ENCODE measurements at places on chromosomes 6 and 20. TPM values are rescaled to one million over a fixed set of nuclear protein-coding genes. Genes with fewer than 3 reads are reported as not detected.

The C20orf144 gene
- 0.18 TPM for total RNA-seq

The WFDC5 gene
- total RNA-seq = not detected

The PKIB gene
- 0.28 TPM for total RNA-seq

The SLC17A2 gene
- not detected for total RNA-seq

The CLIC5 gene
- total RNA-seq = 5.4 TPM

The BANF2 gene
- total RNA-seq = not detected

The TRIM10 gene
- not detected for total RNA-seq

The SIRPB1 gene
- 5.4 TPM for total RNA-seq

The TBXT gene
- total RNA-seq = not detected

The WFDC12 gene
- total RNA-seq = not detected

The SAMD5 gene
- total RNA-seq = not detected

The TAF8 gene
- 61.5 TPM for total RNA-seq
